Muscle of arm (tissue), 14 donors: ENCODE measurements at places on chromosomes 13 and 19.

DNA sequence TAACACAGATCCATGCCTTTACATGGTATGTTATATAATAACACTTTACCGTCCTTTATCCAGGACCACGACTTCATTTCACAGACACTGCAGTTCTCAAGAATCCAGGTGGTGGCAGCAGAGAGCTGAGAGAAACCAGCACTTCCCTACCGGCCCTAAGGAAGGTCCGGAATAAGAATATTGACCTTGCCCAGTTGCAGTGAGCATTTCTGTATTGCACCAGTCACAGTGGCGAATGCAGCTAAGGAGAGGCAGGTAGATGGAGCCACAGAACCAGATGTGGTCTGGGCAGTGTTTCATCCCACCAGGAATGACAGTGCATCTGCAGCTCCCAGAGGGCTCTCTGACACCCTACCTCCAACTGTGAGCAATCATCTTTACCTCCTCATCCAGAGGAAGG lies 44.6 kb downstream of the ZNF787 start:
- DNase-seq, result peak; percentile 58

- DNase-seq, result no peak
These were observed 59.5 kb upstream of the SLC7A1 start for GRCh38 chr13:29654843-29655547.

- DNase-seq, result no peak
These were observed 48.1 kb upstream of the SERPINE3 start for GRCh38 chr13:51291341-51291740.

DNA sequence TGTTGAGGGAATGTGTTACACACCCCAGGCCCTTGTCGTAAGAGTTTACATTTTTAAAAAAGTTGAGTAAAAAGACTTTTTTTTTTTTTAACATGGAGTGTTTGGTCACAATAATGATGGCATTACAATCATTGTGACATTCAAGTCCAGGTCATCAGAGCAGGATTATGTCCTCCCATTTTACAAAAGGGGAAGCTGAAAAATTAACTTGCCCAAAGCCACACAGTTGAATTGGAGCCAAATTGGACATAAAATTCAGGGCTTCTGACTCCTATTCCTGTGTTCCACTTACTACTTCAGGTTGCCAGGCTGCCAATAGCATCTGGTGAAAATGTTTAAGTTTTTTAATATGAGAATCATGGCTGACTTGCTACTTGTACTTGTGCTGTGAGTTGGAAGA lies 49.3 kb downstream of the DLEU7 start:
- DNase-seq, result no peak

GRCh38 chr13:73061473-73061872 lies 2.7 kb downstream of the KLF5 start:
- DNase-seq, result no peak

GRCh38 chr19:45376045-45376724 lies 5.8 kb upstream of the ERCC2 start:
- DNase-seq, result peak; percentile 46
